ENCODE measurements at places on chromosomes 2 and 18.

GRCh38 chr2:112491946-112492345 lies 10.0 kb downstream of the TTL start:
- DNase-seq = no peak

GRCh38 chr2:164974221-164974620 lies 18.9 kb upstream of the SLC38A11 start:
- DNase-seq = no peak

- no peak for DNase-seq
These were observed 45.2 kb downstream of the SLC5A7 start for GRCh38 chr2:108031471-108031941.

DNA sequence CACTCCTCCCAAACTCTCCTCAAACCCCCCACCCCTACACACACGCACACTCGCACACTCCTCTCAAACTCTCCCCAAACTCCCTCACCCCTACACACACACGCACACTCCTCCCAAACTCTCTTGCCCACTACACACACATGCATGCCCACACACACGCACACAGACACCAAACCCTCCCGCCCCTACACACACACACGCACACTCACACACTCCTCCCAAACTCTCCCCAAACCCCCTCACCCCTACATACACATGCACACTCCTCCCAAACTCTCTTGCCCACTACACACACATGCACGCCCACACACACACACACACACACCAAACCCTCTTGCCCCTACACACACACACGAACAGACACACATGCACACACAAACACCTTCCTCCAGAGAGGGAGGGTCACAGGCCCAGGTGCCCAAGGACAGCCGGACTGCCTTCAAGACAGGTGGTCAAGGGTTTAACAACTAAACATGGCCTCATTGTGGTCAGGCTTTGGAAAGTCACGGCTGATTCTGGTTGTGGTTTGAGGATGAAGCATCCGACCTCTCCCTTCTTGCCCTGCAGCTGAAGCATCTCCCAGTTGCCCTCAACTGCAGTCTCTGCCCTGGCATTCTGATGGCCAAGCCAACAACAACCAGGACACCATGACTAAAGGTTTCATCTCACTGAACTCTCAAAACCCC lies 72.3 kb upstream of the SNTG2 start:
- DNase-seq = no peak

- DNase-seq = no peak
These were observed 217 bp downstream of the PXDN start for GRCh38 chr2:1744151-1744445.

- DNase-seq = no peak
These were observed 18.3 kb downstream of the DNPEP start for GRCh38 chr2:219369447-219369861.

GRCh38 chr18:50671376-50671775 lies 111.5 kb downstream of the MAPK4 start:
- no peak for DNase-seq

DNA sequence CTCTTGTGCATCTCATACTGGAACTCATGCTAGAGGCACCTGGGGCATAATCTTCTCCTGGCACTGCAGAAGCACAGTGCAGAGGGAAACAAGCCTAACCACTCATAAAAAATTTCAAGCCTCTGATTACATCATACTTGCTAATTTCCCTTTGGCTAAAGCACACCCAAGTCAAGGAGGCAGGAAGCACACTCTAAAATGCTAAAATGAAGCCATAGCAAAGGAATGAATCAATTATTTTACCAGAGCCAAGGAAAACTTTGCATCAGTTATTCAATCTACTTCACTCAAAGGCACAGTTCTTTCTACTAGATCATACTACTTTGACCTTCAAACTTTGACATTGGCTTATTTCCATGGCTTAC lies 79.6 kb upstream of the SPOPL start:
- DNase-seq = peak; percentile 37

- DNase-seq = no peak
These were observed 73.2 kb downstream of the MBP start for GRCh38 chr18:77059294-77059916.

GRCh38 chr2:168348076-168348475 lies 100.7 kb upstream of the STK39 start:
- DNase-seq = no peak

GRCh38 chr2:168355779-168356476 lies 100.1 kb upstream of the CERS6 start:
- DNase-seq = no peak

GRCh38 chr2:217835931-217836891 lies 166.6 kb downstream of the TNS1 start:
- DNase-seq = peak; percentile 15

DNA sequence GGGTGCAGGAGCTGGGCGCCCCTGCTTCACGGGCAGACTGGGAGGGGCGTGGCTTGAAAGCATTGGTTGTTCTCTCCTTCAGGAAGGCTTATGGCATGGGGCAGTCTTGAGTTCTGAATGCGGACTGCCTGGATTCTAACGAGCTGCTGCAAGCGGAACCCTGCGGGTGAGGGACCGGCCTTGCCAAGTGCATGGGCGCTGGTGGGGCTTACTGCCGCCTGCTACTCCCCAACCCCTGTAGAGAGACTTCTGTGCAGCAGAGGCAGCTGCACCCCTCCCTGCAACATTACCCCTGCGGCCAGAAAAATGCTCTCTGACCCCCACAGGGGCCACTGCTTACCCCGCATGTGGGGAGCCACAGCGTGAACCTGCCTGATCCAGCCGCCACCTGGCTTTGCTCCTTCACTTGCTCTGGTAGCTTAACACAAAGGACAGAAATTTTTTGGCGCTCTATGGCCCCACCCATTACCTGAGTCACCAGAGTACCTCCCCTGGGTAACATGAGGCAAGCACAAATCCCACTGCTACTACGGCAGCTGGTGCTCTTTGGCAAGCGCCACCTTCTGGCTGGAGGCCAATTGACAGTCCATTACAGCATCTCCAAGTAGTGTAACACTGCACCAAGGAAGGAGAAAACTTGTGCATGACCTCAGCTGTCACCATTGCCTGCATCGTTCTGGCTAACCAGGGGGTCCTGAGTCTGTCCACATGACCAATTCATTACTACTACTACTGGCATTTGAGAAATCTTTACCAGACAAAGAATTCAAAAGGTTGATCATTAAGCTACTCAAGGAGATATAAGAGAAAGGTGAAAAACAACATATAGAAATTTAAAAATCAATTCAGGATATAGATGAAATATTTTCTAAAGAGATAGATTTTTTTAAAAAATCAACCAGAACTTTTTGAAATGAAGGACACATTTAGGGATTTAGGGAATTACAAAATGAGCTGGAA lies 35.4 kb downstream of the MYL12B start:
- peak; percentile 47 for DNase-seq

DNA sequence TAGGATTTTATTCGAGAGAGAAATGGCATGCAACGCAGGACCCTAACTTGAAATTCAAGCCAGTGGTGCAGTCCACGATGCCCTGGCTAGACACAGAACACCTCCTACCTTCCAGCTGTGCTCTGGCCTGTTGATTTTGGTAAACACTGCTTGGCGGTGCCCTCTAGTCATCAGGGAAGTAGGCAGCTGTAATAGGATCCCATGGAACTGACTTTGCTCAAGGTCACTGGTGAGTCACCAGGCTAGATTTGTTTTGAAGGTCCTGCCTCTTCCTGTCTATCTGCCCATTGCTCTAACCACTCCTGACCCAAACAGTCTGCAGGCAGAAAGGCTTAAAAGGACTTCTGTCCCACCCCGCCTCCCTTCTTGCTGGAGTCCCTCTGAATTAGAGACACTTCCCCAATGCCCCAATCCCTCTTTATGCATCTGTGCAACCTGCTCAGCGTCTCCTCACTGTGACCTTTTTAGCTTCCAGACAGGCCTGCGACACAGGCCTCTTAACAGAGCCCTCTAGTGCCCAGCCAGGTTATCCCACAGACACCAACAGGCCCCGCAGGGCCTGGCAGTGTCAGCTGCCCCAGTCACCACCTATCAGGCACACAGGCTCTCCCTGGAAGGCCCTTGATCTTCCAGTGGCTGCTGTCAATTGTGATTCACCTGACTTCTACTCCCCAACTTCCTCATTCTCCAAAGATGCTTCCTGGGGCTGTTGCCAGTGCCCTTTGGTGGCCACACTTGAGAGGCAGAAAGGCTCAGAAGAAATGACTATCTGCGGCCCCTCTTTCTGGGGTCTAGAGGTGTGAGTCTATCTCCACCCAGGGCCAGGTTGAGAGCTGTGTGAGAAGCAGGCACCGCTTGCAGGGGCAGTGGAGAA lies 5.2 kb downstream of the TMEM127 start:
- peak; percentile 56 for DNase-seq

DNA sequence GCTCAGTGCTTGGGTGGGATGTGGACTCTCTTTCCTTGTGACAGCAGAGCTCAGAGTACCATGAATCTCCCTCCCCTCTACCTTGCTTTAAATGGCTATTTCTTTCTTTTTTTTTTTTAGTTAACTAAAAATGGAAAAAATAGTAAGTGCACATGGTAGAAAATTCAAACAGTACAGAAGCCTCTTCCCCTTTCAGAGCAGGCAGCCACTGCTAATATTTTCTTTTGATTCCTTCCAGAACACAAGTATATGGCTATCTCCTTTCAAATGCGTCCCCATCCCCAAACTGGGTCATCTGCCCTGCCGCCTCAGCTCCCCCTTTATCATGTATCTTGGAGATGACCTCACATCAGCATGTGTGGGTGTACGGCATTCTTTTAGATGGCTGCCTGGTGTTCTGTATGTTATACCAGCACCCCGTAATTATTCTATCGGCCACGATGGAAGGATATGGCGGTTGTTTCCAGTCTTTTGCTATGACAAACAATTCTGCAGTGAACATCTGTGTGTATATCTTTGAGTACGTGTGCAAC lies 70.5 kb upstream of the DLX2 start:
- DNase-seq = no peak

GRCh38 chr2:164657129-164657528 lies 35.8 kb upstream of the GRB14 start:
- peak; percentile 35 for DNase-seq

DNA sequence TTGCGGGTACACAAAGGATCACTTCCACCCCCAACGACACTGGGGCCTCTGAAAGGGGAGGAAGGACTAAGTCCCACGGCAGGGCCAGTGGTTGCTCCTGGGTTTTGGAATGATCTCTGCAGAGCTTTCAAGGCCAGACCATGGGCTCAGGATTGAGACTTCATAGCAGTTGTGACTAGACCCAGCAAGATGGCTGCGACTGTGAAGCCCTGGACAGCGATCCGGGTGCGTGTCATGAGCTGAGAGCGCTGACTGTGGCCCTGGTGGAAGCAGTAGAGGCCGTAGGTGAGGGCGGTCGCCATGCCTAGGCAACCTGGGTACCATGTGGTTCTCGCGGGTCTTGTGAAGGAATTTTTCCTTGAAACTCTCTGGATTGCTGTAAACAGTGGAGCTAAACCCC lies 27.3 kb downstream of the NCL start:
- no peak for DNase-seq

DNA sequence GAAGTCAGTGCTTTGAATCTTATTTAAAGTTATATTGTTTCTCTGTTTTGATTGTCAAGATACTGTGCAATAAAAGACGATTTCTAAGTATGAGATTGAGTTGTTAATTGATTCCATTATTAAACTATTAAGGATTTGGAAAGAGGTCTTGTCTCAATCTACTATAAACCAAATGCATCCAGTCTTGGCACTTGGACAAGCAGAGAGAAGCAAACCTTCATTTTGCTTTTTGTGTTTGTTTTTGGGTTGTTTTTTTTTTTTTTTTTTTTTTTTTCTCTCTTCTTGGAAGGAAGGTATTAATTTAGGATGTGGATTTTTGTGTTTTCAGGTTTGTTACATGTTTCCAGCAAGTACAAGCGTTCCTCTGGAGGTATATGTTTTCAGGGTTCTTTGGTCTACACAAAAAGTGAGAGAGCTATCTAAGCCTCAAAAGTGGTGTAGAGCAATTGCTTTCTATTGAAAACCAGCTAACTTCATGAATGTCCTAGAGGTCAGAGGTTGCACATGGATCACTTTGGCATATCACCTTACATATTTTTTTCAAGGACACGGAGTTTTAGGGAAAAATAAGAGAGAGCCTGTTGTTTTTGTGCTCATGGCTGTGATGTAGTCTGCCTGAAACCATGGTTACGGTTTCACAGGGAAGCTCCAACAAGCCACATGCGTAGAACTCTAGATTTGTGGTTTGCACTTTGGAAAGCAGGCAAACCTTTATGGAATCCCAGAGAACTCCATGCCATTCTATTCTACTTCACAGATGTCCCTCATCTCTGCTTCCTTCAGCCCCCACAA lies 1.8 kb downstream of the PRKCE start:
- DNase-seq = no peak

GRCh38 chr2:126637386-126637785 lies 18.6 kb upstream of the GYPC start:
- DNase-seq = no peak

DNA sequence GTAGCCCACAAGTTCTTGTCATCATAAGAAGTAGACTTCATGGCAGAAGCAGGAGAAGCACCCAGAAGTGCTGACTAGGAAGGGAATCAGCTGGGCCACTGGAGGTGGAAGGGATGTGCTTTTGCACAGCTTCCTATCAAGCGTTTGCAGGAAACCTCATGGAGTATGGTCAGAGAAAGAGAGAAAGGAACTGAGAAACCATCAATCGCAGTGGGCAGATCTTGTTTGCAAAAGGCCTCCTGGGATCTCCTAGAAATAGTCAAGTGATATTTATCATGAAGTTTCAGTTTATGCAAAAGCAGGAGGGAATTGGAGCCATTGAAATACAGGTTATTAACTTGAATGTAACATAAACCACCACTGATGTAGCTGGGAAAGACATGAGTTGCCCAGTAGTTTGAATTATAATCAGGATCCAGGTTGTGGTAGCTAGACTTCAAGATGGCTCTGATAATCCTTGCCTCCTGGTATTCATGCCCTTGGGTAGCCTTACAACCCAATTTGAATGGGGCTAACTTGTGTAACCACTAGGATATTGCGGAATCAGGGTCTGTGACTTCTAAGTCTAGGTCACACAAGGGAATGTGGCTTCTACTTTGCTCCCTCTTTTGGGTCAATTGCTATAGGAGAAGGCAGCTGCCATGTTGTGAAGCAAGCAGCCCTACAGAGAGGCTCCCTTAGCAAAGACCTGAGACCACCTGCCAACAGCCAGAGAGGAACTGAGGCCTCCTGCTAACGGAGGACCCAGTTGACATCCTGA lies 69.8 kb upstream of the TCF4 start:
- DNase-seq = no peak

- DNase-seq = no peak
These were observed 617 bp downstream of the CCDC142 start for GRCh38 chr2:74481961-74482800.

- DNase-seq = no peak
These were observed 2.0 kb downstream of the ANO7 start for GRCh38 chr2:241190291-241190981.

GRCh38 chr2:105919826-105920225 lies 175.1 kb downstream of the NCK2 start:
- DNase-seq = no peak

DNA sequence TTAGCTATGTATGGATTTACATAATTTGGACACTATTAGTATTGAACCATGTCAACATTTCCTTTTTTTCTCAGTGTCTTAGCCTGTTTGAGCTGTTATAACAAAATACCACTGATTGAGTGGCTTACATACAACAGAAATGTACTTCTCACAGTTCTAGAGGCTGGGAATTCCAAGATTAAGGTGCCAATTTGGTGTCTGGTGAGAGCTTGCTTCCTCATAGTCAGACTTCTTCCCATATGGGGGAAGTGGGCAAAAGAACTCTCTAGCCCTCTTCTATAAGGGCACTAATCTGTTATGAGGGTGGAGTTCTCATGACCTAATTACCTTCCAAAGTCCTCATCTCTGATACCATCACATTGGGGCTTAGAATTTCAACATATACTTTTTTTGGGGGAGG lies 12.6 kb downstream of the ZNF804A start:
- DNase-seq = no peak

Data from amniotic stem cell (primary cell).